ENCODE measurements at places on chromosomes 5 and 9.

DNA sequence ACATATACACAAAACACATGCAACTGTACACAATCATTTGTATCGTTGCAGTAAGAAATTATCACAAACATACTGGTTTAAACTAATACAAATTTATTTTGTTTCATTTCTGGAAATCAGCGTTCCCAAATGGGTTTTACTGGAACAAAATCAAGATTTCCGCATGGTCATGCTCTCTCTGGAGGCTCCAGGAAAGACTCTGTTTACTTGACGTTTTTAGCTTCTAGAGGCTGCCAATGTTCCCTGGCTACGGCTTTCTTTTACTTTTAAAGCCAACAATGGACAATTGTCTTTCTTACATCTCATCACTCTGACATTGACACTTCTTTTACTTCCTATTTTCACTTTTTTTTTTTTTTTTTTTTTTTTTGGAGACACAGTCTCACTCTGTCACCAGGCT lies 793.1 kb downstream of the CDH9 start:
- no peak for DNase-seq

DNA sequence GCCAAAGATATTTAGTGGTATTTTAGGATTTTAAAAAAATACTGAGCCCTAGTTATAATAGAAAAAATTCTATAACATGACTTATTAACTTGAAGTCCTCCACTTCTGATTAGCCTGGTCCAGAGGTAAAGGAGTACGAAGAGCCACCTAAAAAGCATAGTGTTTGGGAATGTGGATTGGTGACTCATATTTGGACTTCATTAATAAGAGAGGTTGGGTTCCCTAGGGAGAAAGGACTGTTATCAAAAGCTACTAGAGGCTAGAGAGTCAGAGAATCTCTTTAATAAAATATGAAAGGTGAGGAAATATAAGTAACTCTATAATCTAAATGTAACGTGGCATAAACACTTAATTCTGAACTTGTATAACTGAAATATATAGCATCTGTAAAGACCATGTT lies 180.7 kb upstream of the TARS1 start:
- DNase-seq: no peak

GRCh38 chr5:178231539-178232123 lies 971 bp downstream of the PHYKPL start:
- DNase-seq: no peak

DNA sequence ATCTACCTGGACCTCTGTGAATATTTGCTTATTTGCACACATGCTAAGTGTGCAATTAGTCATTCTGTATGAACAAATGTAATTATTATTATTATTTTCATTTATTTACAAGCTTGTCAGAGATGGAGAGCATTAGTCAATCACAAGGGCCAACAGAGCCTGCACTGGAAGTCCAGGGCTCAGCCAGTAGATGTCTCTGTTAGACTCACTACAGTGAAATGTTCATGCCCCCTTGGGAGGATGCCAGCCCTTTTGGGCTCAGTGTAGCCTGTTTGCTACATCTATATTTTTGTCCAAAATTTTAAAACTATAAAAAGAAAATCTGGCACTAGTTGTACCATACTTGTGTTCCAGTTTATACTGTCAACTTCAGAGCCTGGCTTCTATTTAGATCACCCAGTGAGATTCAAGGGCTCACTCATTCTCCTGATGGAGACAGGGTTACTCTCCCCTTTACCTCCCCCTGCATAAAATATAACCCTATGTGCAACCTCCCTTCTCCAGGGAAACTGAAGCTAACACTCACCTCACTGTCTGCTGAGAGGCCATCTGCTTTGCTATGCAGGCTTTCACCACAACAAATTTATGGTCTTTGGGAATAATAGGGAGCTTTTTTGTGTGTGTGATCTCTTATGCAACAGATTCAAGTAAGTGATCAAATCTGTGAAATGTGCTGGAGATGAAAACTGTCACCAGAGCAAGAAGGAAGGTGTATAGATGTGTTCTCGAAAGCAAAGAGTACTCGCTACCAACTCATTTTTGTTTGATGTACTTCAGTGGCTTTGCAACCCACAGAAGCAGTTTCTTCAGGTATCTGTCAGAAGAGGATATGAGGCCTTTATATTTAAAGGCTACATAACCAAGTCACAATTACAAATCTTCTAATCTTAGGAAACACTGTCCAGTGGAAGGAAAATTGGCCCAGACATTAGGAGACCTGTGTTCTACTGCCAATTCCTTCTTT lies 99.9 kb upstream of the TLE4 start:
- no peak for DNase-seq

DNA sequence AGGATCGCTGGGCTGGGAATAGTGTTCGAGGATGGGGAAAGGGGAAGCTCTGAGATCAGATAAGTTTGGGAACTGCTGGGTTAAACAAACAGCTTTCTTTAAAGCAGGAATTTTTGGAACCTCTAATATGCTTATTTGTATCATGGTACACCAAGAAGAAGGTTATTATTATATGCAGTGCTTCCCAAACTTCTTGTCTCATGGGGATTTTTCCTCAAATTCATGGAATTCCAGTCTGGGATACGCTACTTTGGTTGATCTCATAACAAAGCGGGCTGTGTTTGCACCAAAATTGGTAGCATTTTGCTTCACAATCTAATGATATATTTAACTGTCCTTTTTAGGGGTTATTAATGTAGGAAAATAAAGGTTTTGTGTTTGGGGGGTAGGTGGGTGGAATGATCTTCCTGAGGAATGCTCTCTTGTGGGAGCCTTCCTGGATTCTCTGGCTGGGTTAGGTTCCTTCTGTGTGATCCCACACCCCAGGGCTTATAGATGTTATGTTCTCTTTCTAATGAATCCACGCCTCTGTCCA lies 116.2 kb upstream of the PANK3 start:
- no peak for DNase-seq

GRCh38 chr5:148805326-148806290 lies 20.8 kb upstream of the ADRB2 start:
- no peak for DNase-seq

DNA sequence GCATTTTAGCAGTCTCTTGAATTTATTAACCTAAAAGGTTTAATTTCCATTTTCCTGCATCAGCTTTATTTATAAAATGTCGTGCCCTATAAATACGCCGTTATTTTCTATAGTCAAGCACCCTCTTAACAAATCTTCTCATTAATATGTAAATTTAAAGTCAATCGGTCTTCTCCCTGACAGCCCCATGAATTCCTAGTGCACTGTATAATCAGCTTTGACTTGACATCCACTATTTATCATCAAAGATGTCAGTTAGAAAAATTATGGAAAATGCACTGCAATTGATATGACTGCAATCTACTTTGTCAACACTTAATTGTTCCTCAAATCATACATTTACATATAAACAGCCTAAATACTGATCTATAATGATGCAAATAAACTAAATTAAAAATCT lies 83.4 kb downstream of the AP3B1 start:
- DNase-seq: no peak

DNA sequence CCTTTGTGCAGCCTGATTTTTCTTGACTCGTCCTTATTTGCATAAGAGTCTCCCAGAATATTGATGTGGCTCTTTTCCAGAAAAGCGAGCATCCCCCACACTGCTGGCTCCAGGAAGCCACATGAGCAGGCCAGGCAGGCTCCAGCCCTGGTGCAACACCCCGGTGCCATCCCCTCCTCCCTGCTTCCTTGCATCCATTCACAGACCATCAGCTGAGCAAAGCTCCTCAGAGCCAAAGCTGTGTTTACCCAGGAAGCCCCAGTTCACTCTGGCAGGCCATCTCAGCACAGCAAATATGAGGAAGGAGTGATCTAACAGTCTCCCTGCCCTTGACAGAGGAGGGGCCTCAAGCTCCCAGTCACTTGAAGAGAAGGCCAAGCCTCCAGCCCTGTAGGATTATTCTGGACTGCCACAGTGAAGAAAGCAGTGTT lies 34.4 kb downstream of the INSYN2B start:
- no peak for DNase-seq

DNA sequence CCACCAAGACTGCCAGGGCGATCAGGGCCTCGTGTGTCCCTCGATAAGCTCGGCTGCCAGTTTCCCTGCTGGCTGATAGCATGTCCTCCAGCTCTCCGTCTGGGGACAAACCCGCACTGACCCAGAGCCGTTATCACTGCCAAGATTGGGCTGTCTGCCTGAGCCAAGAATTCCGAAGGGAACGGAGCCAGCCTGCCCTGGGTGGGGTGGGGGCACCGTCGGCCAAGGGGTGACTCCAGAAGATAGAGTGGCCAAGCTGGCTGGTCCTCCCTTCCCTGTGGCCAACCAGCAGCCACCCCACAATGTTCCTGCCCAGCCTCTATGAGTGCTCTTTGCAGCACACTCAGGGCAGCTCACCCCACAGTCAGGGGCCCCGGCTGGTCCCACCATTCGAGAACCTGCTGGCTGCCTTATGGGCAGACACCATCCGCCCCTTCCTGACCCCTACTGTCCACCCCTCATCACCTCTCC lies 29.4 kb downstream of the HRH2 start:
- DNase-seq: no peak

DNA sequence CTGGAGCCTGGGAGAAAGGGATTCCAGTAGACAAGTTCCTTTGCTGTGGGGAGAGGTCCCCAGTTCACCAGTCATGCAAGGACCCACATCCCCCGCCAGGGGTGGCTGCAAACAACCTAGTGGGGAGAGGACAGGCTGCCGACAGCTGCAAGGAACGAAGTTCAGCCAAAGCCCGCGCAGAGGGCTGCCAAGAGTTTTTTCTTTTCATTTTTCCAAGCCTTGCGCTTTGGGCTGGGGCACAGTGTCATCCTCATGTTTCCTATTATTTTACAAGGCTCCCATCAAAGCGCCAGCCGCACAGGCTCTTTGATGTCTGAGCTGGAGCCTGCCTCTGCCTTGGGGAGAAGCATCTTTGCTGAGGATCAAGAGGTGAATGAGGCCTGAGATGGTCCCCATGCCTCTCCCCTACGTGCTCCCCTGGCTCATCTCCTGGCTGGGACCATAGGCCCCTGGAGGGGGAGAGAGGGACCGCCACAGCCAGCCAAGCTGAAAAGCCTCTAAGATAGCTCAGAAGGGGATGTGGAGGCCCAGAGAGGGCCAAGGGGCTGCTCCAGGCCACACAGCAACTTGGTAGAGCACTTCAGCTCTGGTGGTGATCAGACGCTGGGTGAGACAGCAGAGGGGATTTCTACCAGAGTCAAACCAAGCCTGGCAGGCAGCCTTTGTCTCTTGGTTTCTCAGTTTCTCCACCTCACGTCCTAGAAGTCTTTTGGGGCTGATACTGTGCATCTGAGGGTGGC lies 50.4 kb upstream of the SYNPO start:
- DNase-seq: peak; percentile 43

DNA sequence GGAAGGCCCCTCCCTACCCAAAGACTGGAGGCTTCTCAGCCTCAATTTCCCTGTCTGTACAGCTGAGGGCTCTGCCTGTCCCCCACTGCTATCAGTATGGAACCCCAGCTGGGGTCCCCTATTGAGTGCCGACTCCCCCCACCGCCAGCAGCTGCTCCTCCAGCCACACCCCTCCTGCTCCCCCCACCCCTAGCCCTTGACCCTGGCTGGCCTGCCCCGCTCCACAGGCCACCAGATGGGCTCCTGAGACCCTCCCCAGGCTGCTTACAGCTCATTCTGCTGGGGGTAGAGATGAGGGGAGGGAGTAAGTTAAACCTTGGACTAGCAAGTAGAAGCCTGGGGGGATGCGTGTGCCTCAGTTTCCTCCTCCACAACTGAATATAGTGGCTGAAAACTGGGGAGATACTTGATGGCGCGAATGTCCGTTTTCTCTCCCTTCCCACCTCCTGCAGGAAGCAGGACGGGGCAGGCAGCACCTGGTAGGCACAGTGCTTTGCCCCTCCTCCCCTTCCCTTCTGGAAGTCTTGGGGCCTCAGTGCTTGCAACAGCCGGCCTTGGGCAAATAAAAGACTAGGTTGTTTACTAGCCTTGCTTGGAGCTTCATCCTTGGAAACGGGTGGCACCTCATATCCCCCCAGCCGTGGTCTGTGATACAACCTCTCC lies 19.1 kb downstream of the URM1 start:
- DNase-seq: no peak

GRCh38 chr5:52787600-52788504 lies at the start of the genes ITGA1 and PELO:
TSS of gene ITGA1 (plus strand) at chr5:52787916. CDS start at chr5:52788354, 438 bp downstream.
TSS of gene PELO (plus strand) at chr5:52787916. CDS start at chr5:52800395, 12,479 bp downstream.
- no peak for DNase-seq

GRCh38 chr9:14485366-14485765 lies 171.4 kb upstream of the NFIB start:
- no peak for DNase-seq

GRCh38 chr5:126826619-126827215 lies 49.8 kb downstream of the LMNB1 start:
- DNase-seq: no peak

DNA sequence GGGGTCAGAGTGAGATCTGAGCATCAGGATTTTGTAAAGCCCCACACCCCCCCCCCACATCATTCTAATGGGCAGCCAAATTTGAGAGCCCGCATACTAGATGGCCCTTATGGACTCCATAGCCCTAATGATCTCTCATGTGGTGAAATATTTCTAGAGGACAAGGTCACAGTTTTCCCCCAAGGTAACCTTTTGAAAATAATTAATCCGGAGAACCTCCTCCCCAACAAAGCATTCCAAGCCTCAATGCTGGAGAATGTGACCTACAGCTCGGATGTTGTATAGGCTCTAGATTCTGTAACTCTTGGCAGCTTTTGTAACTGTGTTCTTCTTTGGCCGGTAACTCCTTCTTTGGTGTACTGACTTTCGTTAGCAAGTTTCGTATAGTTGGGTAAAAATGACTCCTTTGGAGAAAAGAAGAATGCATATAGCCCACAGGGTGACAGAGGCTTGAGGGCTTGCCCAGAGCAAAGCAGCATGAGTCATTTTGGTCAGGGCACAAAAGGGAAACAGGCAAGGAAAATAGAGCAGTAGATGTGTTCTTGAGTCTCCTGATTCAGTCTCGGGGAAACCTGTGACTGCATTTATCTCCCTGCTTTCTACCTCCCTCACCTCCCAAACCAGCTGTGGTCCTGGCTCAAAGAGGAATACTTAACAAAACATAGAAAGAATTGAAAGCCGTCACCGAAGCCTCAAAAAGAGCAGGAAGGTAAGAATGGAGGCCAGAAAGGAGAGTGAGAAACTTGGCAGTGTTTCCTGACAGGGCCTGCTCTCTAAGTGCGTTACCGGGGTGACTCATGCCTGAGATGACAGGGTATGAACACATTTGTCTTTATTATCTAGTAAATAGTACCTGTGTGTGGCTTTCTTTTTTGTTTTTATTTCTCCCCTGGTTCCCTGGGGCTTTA lies 6.6 kb upstream of the XPA start:
- DNase-seq: peak; percentile 45

DNA sequence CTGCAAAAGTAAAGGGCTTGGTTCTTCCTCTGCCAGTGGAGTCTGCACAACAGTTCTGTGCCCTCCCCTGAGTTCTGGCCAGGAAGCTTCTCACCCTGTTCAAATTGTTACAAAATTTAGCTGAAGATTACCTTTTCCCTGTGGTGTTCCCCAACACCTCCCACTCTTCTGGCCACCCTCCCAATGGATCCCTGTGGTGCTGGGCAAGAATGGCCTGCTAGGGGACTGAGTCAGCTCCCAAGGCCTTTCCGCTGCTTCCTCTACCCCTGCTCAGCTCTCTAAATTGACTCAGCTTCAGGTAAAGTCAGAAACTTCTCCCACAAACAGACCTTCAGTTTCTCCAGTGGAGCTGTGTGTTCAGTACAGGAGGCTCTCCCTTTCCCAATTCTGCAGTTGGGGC lies 186.0 kb downstream of the NR2F1-AS1 start:
- DNase-seq: no peak

All from pulmonary artery endothelial cell (primary cell).